ENCODE measurements at places on chromosomes 12 and 14. TPM values are rescaled to one million over a fixed set of nuclear protein-coding genes. Genes with fewer than 3 reads are reported as not detected.

- no peak for DNase-seq
Observed at GRCh38 chr14:74482571-74482970, 10.5 kb downstream of the NPC2 start.

DNA sequence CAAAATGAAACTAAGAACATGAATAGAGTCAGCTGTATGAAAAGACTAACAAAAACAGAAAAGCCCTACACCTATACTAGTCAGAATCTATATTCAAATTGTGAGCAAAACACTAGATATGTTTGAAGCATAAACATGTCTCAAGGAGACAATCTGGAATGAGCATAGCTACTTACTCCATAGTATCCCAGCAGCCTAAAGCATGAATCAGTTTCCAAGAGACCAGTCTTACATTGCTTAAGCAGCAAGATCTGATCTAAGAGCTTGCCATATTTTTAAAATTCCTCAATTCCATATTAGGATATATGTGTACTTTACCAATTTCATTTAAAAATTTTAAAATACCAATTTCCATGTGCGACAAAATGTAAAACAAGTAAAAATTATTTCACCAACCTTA is 7.7 kb downstream of the CAPS2 start:
- DNase-seq: no peak

DNA sequence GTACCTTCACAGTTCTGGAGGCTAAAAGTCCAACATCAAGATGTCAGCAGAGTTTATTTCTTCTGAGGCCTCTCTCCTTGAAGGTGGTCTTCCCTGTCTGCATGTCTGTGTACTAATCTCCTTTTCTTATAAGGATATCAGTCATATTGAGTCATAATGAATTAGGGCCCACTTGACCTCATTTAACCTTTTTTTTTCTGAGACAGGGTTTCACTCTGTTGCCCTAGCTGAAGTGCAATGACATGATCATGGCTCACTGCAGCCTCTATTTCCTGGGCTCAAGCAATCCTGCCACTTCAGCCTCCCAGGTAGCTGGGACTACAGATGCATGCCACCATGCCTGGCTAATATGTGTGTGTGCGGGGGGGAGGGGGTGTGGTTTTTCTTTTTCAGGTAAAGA is 41.7 kb downstream of the PPM1H start:
- no peak for DNase-seq

DNA sequence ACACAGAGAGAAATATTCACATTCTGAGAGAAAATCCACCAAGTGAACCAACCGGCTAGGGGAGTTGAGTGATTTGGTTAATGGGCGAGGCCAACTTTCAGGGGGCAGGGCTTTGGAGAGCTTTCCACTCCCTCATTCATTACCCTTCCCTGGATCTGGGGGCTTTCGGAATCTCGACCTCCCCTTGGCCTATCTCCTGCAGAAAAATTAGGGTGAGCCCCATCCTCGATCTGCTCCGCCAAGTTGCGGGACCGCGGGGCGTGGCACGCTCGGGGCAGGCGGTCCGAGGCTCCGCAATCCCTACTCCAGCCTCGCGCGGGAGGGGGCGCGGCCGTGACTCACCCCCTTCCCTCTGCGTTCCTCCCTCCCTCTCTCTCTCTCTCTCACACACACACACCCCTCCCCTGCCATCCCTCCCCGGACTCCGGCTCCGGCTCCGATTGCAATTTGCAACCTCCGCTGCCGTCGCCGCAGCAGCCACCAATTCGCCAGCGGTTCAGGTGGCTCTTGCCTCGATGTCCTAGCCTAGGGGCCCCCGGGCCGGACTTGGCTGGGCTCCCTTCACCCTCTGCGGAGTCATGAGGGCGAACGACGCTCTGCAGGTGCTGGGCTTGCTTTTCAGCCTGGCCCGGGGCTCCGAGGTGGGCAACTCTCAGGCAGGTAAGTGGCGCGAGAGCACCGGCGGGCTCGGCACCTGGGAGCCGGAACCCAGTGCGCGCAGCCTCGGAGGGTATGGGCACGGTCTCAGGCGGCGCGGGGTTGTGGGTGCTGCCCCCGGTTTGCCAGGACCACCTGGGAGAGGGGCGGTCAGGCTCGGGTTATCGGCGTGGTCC is at the start of gene ERBB3:
Gene ERBB3, plus strand, starts transcription at position 443 of the 833 bp plus-strand sequence. Its CDS starts 136 bp downstream, at position 579.
- peak; percentile 80 for DNase-seq

- DNase-seq: no peak
Observed at GRCh38 chr12:68368327-68368726, 36.2 kb upstream of the MDM1 start.

- no peak for DNase-seq
Observed at GRCh38 chr12:55058082-55058481, 38.3 kb downstream of the NEUROD4 start.

DNA sequence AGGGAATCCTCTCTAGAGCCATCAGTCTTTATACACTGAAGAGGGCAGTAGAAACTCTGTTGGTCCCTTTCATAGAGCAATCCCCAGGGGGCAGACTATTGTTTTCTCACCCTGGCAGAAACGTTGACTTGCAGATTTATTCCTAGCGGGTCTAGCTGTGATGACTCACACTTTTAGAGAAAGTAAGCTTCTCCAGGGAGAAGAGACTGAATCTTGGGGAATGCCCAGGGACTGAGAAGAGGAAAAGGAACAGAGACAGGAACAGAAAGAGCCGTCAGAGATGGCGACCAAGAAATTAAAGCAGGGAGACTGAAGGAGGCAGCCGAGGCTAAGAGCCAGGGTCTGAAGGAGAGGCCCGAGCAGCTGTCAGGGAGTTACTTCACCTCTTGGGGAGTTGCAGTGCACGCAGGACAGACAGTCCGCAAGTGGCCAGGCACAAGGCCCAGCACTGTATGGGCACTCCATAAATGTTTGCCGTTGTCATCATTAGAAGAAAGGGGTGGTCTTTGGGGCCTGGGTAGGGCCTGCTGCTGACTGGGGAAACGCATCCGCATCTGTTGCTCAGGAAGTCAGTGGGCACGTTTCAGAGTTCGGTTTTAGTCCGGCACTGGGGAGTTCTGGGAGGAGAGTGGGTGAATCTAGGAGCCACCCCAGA is 13.0 kb downstream of the PLEKHG6 start:
- DNase-seq: peak; percentile 85

DNA sequence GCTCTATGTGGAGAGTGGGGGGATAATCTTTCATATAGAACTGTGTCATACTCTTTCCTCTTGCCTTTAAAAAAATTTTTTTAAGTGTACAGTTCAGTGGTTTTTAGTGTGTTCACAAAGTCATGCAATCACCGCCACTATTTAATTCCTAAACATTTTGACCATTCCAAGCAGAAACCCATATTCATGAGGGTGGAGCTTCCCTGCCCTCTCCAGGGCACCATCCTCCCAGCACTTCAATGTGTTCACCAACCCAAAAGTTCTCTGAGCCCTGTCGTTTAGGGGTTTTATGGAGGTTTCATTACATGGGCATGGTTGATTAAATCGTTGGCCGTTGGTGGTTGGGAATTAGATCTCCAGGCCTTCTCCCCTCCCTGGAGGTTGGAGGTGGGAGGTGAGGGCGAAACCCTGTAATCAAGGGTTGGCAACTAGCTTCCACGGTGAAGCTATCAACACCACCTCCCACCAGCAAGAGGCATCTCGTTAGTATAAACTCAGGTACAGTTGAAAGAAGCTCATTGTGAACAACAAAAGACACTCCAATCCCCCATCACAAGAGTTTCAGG is 42.8 kb upstream of the WNK1 start:
- DNase-seq: no peak

DNA sequence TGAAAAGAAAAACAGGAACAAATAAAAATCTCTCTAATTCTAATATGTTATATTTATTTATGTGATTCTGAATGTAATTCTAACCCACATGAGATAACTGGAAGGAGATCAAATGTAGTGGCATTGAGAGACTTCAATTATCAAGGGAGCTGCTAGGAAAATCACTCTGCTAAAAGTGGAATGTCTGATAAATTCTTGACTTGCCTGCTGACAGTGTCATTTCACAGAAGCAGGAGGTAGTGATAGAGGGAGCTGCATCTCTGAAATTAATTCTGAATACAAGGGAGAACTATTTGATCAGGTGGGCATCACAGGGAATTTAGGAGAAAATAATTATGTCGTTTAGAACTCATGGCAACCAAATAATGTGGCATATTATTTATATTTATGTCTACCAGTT is 303.6 kb downstream of the BCAT1 start:
- no peak for DNase-seq

DNA sequence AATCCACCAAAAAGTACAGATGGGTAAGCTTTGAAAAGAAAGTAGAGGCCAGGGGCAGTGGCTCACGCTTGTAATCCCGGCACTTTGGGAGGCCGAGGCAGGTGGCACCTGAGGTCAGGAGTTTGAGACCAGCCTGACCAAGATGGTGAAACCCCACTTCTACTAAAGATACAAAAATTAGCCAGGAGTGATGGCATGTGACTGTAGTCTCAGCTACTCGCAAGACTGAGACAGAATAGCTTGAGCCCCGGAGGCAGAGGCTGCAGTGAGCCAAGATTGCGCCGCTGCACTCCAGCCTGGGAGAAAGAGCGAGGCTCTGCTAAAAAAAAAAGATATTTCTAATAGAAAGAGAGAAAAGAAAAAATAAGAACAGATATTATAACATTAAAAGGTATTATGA is 134.2 kb upstream of the SLCO1C1 start:
- no peak for DNase-seq

The KRT6B gene
- not detected for total RNA-seq

The HOXC6 gene
- total RNA-seq: 23.6 TPM

DNA sequence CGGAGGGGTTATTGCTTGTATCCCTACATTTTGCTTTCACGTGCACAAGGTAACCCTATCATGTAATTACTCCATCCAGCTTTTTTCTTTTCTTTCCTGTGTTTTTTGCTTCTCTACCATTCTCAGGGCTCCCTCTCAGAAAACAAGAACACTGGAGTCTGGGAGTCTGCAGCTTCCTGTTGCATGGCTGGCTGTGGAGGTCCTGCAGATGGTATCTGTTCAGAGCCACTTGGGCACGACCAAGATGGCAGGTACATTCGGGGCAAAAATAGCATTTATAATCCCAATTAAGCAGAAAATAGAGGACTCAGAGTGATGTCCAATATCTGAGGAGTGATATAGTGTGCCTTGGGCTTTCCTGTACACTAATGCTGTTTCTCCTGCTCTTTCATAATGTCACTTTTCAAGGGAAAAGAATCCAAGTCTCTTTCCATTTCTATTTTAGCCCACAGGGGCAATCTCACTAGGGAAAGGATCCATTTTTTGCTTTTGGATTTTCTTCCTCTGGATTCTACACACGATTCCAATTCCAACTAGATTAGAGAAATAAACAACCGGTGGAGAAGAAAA is 3.2 kb upstream of the NUMB start:
- DNase-seq: no peak

DNA sequence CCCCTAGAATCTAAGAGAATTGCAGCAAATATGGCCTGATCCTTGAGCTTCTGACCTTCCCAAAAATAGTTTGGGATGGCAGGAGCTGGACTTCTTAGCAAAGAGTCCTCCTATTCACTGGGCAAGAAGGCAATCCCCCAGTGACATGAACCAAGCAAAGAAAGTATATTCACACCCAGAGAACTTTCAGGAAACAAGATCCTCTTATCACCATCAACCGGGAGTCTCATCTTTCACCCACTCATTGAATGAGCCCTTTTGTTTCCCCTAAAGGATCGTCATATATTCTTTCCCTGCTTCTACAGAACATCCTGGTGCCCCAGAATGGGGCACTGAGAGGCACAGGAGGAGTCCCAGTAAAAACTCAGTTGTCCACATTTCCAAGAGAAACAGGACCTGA is 19.7 kb downstream of the SPTB start:
- DNase-seq: no peak

GRCh38 chr12:98882526-98882925 is 237.4 kb downstream of the APAF1 start:
- no peak for DNase-seq

DNA sequence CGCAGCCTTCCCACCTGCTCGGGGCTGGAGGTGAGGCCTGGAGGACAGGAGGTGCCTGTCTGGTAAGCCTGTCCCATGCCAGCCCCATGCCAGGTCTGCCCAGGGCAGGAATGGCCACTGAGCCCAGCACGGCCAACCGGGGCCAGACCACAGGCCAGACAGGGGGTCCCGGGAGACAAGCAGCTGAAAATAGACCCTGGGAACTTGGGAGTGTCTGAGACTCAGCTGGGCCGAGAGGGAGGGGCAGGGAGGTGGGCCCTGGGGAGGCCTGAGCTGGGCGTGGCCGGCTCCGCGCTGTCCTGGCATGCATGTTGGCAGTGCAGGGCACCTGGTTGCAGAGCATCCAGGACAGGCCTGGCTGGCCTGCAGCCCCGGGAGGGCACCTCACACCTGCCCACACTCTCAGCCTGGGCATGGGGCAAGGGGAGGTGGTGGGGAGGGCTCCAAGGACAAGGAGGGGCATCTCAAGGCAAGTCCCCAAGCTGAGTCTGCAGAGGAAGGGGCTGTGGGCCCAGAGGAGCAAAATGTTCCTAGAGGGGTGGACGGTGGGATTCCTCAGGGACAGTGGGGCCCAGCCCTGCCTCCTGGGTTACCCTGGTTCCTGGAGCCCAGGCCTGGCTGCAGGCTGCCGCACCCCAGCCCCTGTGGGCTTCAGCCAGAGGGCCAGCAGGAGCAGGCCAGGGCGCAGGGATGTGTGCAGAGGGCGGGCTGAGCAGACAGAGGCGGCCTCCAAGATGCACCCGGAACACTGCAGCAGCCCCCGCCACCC is 3.2 kb upstream of the CRIP1 start:
- DNase-seq: no peak
